ENCODE measurements at places on chromosomes 1 and 21.

GRCh38 chr1:99139876-99140275 lies 124.4 kb upstream of the PLPPR4 start:
- DNase-seq = no peak

GRCh38 chr1:197801684-197802083 lies 26.4 kb upstream of the DENND1B start:
- no peak for DNase-seq

GRCh38 chr21:30194701-30195299 lies 21.1 kb downstream of the CLDN8 start:
- peak; percentile 57 for DNase-seq

DNA sequence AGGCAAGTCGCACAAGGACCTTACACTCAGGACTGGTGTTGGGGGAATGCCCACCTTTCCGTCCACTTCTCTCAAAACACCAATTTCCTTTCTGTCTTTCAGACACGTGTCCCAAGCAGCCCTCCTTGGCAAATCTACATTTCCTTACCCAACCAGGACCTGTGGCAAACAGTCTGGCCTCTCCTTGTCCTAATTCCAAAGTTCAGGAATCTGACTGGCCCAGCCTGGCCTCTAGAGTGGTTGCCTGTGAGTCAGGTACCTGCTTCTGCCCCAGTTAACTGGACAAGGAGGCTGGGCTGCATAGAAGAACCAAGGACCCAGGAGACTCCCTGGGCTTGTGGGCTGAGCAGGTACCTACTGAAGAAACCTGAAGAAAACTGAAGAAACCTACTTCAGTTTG lies 34.3 kb upstream of the CITED4 start:
- DNase-seq = no peak

DNA sequence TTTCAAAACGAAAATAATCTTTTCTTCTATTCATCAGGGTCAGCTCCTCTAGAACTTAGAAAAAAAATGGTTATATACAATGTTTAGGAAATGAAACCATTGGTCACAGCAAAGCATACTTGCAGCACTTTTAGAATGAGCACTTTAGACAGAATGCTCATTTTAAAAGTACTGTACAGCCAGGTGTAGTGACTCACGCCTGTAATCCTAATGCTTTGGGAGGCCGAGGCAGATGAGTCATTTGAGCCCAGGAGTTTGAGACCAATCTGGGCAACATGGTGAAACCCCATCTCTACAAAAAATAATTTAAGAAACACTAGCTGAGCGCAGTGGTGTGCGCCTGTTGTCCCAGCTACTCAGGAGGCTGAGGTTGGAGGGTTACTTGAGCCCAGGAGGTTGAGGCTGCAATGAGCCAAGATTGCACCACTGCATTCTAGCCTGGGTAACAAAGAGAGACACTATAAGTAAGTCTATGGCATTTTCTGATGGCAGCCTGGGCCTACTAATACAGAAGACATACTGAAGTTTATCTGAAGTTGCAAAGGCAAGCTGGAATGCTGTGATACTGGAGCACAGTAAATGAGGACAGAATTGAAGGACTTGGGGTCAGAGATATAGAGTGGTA lies 48.9 kb upstream of the ZNF326 start:
- no peak for DNase-seq

DNA sequence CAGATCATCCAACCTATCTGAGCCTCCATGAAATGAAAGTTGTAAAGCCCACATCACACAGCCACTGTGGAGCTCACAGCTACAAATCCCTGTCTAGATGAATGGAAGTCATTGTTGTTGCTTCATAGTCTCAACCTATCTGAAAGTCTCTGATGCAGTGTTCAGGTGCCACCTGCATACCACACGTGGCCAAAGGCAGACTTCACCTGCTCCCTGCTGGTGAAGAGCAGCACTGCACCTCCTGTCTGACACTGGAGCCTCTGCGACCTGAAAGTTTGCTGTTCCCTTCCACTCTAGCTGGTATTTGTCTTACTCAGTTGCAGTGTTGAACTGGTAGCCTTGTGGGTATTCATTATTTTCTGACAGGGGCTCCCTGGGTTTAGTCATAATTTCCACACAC lies 18.4 kb downstream of the LORICRIN start:
- DNase-seq = no peak

GRCh38 chr1:72064196-72065075 lies 217.9 kb downstream of the NEGR1 start:
- DNase-seq = no peak

DNA sequence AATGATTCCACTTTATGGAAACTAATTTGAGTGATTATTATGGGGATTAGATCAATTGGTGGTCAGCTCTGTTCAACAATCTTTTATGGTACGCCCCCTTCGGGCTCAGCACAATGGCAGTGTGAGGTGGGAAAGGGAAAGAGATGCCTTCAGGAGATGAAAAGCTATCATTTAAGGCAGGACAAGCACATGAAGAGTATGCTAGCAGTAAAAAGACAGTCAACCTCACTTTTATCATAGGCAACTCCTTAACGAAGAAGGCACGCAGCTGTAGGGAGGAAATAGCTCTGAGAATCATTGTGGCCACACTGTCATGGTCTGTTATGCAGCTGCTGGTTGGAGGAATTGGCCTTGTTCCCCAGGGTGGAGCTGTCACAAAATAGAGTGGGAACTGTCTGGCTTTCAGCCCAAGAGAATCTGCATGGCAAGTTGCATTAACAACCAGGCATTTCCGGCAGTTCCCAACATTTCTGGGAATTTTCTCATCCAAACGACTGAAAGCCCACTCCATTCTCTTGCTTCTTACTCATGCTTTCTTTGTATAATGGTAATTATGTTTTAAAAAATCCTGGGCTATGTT lies 54.4 kb upstream of the BCL10 start:
- DNase-seq = peak; percentile 97

DNA sequence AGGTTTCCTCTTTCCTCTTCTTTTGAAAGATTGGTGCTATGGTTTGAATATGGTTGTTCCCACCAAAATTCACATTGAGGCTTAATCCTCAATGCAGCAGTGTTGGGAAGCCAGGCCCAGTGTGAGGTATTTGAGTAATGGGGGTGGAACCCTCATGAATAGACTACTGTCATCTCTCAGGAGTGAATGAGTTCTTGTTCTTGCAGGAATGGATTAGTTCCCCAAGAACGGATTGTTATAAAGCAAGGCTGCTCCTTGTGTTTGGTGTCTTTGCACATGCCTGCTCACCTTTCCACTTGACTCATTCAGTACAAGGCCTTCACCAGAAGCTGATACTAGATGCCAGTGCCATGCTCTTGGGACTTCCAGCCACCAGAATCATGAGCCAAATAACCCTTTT lies 223.2 kb downstream of the BACH1 start:
- DNase-seq = no peak

- DNase-seq = no peak
Measured at GRCh38 chr1:7294636-7295035, 476.5 kb upstream of the VAMP3 start.

GRCh38 chr1:27635396-27636142 lies 584 bp upstream of the FGR start:
- no peak for DNase-seq

DNA sequence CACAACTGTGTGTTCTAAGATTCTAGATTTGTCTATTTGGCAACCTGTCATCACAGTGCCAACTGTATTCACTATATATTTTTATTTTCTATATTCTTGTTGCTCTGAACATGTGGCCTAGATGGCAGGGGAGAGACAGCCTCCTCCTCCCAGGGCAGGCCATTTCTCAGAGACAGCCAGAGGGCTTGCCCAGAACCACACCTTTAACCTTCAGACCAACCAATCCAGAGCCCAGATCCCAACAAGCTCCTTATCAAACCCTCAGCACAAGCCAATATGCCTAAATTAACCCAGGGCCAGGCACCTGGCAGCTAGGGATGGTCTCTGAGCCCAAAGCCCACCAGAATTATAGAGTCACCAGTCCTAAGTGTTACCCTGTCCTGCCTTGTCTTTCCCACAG lies 19.3 kb downstream of the TRIM11 start:
- no peak for DNase-seq

- no peak for DNase-seq
Measured at GRCh38 chr1:9238134-9238533, 3.6 kb downstream of the H6PD start.

DNA sequence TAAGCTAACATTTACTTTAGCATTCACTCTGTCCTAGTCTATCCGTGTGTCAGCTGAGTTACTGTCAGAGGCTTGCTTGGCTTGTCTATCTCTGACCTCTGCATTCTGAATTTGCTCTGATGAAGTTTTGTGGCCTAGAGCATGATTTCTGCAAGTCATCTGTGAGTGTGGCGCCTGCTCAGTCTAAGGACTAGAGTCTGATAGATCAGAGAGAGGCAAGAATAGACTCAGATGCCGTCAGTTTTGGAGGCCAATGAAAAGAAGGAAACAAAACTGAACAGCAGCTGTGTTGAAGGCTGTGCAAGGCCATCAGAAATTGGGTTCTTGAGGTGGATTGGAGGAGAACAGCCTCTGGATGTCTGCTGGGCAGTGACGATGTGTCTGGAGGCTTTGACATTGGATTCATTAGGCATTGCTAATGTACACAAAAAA lies 573.1 kb downstream of the USP25 start:
- DNase-seq = peak; percentile 71

DNA sequence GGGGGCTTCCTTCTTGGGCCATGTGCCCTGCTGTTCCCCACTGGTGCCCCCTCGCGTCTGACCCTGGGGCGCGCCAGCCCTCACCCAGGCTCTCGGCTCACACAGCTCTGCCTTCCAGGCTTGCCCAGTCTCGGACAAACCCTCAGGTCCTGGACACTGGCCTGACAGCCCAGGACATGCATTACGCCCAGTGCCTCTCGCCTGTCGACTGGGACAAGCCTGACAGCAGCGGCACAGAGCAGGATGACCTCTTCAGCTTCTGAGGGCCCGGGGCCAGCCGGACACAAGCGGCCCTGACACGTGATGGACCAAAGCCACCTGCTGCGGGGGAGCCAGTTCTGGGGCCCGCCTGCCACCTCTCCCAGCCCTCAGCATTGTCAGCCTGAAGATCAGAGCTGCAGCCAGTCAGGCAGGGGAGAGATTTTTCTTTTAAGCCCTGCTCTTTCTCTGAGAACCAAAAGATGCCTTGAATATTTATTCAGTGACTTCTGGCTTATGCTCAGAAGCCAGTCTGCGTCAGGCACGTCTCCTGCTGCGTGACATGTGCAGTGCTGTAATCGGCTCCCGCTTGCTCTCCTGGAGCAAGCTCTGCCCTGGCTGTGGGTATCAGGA lies 23.4 kb downstream of the LDLRAP1 start:
- DNase-seq = peak; percentile 42

GRCh38 chr1:215273838-215274516 lies 191.4 kb downstream of the KCNK2 start:
- peak; percentile 65 for DNase-seq

DNA sequence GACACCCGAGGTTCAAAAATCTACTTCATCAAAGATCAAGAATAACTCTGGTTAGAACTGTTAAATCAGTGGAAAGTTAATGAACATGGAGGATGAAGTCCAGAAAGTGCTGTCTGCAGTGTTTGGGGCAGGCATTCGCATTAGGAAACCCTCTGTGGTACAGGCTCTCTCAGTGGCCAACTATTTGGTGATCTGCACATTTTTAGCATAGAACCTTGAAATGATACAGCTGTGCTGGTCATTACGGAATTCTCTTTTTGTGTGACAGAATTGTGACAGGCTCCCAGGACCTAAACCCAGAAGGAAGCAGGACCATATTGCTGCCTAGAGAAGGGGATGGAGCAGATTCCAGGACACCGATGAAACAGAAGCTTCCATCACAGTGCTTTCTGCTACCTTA lies 89.0 kb downstream of the SLC45A1 start:
- DNase-seq = no peak

DNA sequence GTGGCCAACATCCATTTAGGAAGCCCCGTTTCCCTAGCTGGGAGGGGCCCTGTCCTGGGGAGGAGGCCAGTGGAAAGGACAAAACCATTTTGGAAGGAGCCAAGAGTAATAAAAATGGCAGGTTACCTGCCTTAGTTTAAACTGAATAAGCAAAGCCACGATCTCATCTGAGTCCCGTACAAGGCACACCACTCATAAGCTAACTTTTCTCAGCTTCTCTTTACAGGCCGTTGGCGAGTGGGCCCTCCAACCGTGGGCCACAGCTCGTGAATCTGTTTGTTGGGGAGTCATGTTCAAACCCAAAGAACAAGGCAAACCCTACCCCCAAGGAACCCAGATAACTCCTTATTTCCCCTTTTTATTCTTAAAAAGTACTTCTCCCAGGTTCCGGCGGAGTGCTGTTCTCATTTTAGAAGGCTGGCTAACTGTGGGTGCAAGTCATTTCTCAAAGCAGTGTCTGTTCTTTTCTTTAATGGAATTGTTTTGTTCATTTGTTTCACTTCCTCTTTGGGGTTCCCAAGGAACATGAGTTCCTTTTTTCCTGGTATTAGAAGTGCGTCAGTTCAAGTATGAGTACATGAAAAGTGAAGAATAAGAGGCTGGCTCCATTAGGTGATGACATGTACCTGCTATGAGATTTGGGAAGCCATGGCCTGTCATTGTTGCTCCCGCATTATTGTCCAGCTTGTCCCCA lies 89.0 kb downstream of the PSMG1 start:
- no peak for DNase-seq

Measured in cardiac fibroblast (primary cell).